ENCODE measurements at places on chromosomes 13 and 19.

DNA sequence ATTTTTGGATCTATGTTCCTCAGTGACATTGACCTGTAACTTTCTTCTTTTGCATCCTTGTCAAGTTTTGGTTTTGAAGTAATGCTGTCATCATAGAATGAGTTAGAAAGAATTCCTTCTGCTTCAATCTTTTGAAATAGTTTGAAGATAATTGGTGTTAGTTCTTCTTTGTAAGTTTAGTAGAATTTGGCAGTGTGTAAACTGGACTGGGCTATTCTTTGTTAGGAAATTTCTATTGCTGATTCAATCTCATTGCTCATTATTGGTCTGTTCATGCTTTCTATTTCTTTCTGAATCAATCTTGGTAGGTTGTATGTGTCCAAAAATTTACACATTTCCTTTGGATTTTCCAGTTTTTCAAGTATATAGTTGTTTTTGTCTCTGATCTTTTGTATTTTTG lies 101.7 kb upstream of the SPRY2 start:
- no peak for DNase-seq

GRCh38 chr13:106033659-106034058 lies 501.8 kb downstream of the EFNB2 start:
- no peak for DNase-seq

DNA sequence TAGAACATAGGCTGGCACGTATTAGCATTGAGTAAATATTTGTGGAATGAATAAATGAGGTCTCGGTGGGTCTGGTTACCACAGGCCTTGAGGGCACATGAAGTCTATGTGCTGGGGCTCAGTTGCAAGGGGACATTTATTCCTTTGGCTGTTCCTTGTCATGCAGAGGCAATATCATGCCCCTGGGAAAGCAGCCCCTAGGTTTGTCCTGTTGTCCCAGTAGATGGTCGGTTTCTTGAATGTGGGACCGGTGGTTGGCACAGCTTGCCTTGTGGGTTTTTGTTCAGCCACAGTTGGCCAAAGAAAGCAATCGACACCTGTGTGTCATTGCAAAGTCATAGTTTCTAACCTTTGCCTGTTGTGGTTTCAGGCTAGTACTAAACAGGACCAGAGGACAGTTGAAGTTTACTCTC lies 24.7 kb upstream of the GPR183 start:
- no peak for DNase-seq

- DNase-seq = no peak
These were observed 364.0 kb downstream of the LMO7 start for GRCh38 chr13:76000131-76000530.

DNA sequence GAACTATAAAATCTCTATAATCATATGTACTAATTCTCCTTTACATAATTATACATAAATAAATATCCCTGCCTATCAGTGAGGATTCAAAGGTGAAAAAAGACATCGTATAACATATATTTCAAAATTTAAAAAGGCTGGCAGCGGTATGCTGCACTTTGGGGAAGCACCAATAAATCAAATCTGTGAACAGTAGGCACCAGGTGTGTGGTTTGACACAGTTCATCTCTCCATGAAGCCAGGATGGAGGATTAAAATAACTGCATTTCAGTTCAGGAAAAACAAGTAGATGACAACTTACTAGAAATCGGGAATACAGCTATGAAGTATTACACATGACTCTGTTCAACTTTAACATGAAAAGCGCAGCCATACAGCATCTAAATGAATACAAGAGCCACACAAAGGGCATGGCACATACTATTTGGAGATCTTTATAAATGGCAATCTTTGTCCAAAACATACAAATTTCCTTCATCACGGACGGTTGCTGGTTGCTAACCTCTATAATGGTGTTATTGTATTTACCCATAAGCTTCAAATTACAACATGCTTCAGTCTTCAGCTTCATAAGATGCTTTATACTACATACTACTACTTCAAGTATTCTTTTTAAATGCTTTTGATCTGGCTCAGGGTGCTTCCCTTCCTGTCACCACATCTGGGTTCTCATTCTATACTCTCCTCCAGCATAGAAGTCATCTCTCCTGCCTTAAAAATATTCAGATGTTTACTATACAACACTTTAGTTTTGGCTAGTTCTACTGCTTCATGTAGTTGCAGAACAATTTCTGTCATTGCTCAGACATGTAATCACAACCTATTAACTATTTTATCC lies 128.7 kb downstream of the KLF12 start:
- no peak for DNase-seq

- no peak for DNase-seq
These were observed 1893.9 kb downstream of the PCDH9 start for GRCh38 chr13:65336087-65336749.

- no peak for DNase-seq
These were observed 1.6 kb downstream of the SBK2 start for GRCh38 chr19:55535173-55535964.

DNA sequence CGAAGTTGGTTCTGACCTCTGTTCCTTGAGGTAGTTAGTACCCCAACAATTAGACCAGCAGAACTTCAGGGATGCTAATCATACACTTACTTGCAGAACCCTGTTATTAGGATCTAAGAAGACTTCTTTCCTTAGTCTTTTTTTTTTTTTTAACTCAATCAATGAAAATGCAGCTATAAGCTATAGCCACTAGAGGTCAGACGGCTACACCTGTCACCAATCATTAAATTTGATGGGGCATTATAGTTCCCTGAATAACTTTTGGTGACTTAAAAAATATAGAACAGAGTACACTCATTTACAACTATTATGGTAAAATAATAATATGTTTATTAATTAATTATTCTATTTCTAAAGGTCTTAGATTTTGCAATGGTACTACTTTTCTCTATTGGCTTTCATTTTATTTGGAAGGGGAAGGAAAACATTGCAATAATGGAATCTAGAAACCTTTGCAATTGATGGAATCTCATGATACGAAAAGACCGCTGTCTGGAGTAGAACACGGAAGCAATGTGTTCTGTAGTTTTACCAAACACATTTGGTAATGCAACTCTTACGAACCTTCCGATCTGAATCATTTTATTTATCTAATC lies 483.2 kb downstream of the DIAPH3 start:
- DNase-seq = no peak

DNA sequence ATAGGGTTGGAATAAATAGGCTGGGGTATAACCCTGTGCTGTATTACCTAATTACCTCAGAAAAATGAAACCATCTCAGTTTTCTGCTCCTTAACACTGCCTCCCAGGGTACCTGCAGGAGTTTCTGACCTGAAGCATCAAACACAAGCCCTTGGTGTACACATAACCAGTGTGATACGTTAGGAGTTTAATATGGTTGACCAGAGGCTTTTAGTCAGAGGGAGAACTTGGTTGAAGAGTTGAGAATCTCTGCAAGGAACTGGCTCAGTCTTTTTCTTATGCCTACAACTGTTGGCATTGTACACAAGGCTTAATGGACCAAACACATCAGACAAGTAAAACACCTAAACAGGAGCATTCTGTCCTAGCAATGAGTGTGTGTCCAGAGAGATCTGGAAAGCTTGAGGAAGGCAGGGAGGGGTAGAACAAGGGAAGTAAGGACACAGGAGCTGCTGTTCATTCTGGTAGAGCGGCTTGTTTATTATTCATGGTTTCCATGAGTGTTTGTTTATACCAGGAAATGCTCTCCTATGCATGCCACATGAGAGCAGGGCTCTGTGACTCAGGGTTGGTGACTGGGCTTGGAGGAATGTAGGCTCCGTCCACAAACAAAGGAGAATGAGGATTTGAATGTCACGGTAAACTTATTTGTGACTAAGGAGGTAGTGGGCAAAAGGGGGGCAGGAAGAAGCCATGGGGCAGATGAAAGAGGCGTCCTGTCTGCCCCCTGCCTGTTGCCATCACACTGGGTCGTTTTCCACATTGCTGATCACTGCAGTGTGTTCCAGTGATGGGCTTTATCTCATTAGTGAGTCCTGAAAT lies 11.9 kb upstream of the SPATA13 start:
- DNase-seq = no peak

DNA sequence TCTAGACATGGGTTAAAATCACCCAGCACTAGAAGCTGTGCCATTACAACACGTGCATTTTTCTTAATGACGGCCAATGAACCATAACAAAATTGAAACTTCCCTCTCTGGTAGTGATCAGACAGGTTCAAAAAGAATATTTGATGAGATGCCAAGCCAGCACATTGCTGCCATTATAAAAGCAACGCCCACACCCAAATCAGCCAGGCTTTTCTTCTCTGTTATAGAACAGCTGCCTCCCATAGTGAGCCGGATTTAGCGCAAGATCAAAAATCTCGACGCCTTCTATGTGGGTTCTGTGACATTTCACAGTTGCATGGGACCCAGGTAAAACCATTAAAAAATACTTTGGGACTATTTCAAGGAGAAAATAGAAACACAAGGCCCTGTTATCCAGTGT lies 1158.0 kb downstream of the EFNB2 start:
- DNase-seq = no peak

GRCh38 chr13:100589178-100589725 lies 663 bp upstream of the GGACT start:
- no peak for DNase-seq

- DNase-seq = no peak
These were observed 30.8 kb upstream of the RFC3 start for GRCh38 chr13:33787051-33787591.

DNA sequence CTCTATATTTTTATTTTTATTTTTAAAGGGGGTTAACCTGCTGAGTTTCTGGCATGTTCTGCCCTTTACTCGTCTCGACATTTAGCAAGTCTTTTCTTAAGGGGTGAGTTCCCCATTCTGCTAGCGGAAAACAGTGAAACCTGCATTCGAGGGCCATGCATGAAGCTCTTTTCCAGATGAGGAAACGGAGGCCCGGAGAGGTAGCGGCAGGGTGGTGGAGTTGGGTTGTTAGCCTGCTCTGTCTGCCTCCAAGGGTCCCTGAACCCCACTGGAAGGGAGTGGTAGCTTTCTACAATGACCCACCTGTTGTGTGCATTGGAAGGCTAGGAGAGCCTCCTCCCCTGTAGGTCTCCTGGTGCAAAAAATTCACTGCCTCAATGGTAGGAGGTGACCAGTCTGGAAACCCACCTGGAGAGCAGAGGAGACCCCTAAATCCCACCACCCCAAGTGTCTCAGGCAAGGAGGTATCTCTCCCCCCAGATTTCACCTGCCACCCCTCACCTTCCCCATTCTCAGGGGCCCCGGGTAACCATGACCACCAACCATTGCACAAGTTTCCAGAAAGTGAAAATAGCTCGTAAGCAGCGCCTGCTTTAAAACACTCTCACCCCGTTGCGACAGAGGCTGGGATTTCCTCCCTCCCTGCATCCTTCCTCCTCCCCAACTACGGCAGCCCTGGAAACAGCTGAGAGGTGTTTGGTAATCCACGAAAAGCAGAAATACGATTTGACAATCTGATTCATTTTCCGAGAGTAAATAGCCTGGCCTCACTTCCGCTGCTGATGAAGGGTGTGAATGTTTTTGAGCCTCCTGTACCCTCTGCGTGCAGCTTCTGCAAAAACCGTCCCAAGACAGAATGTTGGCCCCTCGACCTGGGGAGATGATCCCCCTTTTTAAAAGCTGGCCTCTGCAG lies 3.5 kb downstream of the KLF2 start:
- no peak for DNase-seq

DNA sequence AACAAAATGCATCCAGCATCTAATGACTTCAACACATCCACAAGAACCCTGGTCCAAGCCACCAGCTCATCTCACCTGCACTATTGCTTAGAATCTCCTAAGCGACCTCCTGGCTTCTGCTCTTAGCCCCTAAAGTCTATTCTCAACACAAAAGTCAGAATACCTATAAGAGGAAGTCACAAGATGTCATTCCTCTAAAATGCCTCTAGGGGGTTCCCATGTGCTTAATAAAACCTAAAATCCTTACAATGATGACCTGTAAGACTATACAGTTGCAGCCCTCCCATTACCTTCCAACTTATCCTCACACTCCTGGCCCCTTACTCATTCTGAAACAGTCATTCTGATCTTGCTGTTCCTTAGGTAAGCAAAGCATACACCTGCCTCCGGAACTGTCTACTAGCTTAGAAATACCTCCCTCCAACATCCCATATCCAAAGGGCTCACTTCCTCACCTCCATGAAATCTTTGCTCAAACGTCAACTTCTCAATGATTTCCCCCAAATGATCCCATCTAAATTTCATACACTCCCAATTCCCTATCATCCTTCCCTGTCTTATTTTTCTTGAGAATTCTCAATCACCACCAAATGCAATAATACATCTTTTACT lies 10.0 kb downstream of the ATP7B start:
- no peak for DNase-seq

DNA sequence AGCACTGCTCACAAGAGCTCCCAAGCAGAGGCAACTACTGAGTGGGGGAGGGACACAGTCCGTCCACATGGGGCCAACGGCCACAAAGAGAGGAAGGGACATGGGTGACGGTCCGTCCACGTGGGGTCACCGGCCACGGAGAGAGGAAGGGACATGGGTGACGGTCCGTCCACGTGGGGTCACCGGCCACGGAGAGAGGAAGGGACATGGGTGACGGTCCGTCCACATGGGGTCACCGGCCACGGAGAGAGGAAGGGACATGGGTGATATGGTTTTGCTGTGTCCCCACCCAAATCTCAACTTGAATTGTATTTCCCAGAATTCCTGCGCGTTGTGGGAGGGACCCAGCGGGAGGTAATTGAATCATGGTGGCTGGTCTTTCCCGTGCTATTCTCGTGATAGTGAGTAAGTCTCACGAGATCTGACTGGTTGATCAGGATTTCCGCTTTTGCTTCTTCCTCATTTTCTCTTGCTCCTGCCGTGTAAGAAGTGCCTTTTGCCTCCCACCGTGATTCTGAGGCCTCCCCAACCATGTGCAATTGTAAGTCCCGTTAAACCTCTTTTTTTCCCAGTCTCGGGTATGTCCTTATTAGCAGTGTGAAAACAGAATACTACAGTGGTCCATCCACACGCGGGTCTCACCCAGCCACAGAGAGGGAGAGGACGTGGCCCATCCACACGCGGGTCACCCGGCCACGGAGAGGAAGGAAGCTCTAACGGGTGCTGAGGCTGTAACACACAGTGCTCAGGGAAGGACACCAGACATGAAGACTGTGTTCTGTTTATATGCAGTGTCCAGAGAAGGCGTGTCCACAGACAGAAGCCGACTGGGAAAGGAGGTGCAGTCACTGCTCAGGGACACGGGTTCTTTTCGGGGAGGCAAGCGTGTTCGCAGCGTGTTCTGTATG lies 48.5 kb downstream of the GAS6 start:
- DNase-seq = peak; percentile 39

DNA sequence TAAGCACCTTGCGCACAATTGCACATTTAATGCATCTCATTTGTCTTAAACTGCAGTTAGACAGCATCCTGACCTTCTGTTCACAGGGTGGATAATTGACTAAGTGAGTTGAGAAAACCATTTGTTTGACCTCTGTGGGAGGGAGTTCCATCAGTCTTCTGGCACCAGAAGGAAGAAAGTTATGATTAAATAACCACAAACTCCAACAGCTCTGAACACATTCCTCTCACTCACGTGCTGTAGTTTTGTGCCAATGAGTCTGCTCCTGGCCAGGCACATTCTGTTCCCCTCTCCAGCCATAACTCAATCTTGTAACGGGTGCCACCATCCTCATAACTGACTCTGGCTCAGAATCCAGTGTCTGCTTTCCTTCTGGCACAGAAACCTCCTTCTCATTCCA lies 817.2 kb downstream of the SLITRK1 start:
- no peak for DNase-seq

- DNase-seq = peak; percentile 21
These were observed 829 bp downstream of the B3GLCT start for GRCh38 chr13:31200637-31200971.

- no peak for DNase-seq
These were observed 172.5 kb downstream of the FLT1 start for GRCh38 chr13:28322256-28322905.

All from activated CD4-positive, alpha-beta T cell treated with anti-CD3 and anti-CD28 coated beads, Interleukin-2, amount 50 U/mL, for 24 hours (primary cell).